ENCODE measurements at places on chromosomes 5 and 9.

DNA sequence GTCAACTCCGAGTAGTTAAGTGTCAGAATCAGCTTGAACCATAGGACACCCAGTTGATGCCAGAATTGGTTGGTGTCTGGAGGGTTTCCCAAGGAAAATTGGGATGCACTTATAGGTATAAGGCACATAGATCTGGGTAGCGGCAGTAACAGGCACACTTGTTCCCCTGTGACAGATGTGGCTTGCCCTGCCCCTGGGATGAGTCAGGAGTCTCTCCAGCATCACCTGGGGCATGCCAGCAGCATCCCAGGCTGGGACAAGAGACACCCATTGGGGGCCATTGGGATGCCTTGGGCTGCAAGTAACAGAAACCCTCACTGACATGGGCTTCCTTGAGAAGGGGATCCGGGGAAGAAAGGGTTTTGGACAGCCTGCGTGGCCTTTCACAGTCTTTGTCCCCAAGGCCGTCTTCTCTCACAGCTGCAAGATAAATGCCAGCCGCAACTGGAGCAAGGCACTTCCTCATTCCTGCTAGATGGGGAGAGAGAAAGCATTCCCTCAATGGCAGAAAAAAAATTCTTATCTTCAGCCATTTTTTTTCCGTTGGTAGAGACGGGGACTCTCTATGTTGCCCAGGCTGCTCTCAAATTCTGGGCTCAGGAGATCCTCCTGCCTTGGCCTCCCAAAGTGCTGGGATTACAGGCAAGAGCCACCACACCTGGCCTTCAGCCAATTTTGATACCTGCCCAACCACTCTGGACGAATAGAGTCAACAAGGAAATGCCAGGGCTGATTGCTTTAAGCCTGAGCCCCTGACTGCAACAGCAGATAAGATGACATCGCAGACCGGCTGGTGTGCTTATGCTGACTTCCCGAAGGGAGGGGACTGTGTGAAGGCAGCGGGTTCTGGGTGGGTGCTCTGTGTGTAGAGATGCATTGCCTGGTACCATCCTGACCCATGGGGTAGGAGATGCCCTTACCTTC, 13.3 kb upstream of the RNF130 start:
- DNase-seq, result no peak

DNA sequence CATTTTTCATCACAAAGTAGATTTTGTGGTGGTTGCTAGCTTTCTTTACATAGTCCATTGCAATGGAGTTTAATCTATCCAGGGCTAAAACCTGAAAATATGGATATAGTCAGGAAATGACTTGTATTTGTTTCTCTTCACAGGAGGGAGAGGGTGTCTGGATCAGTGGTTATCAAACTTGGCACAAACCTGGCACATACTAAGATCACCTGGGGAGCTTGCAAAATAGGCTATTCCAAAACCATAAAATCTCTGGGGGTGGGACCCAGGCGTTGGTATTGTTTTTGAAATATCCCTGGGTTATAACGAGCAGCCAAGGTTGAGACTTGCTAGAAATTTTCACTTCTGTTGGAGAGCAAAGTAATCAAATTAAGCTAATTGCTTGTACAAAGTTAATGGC, 179.9 kb downstream of the PCSK1 start:
- no peak for DNase-seq

DNA sequence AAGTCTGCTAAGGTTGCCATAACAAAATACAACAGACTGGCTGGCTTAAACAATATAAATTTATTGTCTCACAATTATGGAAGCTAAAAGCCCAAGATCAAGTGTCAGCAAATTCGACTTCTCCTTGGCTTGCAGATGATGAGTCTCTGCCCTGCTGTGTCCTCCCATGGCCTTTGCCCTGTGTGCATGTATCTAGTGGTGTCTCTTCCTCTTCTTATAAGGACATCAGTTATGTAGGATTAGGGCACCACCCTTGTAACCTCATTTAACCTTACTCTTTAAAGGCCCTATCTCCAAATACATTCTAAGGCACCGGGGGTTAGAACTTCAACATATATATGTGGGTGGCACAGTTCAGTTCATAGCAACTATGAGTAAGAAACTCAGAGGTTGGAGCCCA, 157.9 kb upstream of the RASA1 start:
- DNase-seq, result no peak

- DNase-seq, result no peak
These were observed 121.4 kb downstream of the ASTN2 start for GRCh38 chr9:117293206-117294114.
